Stimulated activated CD8-positive, alpha-beta memory T cell treated with anti-CD3 and anti-CD28 coated beads, Interleukin-4, amount 100 ng/mL, for 4 hours (primary cell): ENCODE measurements at places on chromosomes 2 and 18.

GRCh38 chr2:36993841-36994620 is 27.7 kb upstream of the STRN start:
- DNase-seq, result no peak

DNA sequence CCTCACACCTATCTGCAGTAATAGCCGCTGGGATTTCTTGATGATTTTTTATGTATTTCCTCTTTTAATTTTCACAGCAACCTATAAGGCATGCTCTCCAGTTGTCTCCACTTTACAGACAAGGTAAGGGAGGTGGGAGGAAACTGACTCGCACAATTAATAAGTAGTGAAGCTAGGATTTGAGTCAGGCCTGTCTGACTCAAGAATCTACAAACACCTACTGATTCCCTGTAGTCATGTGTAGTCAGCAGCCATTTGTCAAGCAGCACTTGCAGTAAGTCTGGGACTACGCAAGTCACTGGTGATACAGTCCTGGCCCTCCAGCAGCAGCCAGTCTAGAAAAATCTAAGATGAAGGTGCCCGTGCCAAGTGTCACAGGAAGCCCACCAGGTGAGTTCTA is 193.6 kb upstream of the PKDCC start:
- DNase-seq, result no peak

GRCh38 chr2:97781981-97782380 is 68.6 kb downstream of the ZAP70 start:
- no peak for DNase-seq

- DNase-seq, result no peak
Observed at GRCh38 chr2:216497382-216498069, 1.1 kb upstream of the RPL37A start.

GRCh38 chr2:226705133-226705886 is 94.3 kb downstream of the IRS1 start:
- DNase-seq, result no peak
